ENCODE measurements at places on chromosomes 2 and 18. TPM values are rescaled to one million over a fixed set of nuclear protein-coding genes. Genes with fewer than 3 reads are reported as not detected.

The BCS1L gene
- total RNA-seq, result 54.9 TPM

The UGT1A8 gene
- total RNA-seq, result not detected

The L3MBTL4 gene
- total RNA-seq, result not detected

The CRYGC gene
- not detected for total RNA-seq

The KCNE4 gene
- not detected for total RNA-seq

The RFTN2 gene
- total RNA-seq, result not detected

The SERPINB4 gene
- not detected for total RNA-seq

The PROKR1 gene
- total RNA-seq, result not detected

The SLC30A3 gene
- 71.6 TPM for total RNA-seq

The TUBB8B gene
- not detected for total RNA-seq

The C2orf81 gene
- total RNA-seq, result 22.5 TPM

The ACTG2 gene
- not detected for total RNA-seq

The NBAS gene
- 24.4 TPM for total RNA-seq

The CXCR1 gene
- total RNA-seq, result not detected

The CRYGD gene
- total RNA-seq, result not detected

The MRPL53 gene
- 90.0 TPM for total RNA-seq

The CCL20 gene
- not detected for total RNA-seq

The LHCGR gene
- total RNA-seq, result not detected

The LDAH gene
- total RNA-seq, result 38.1 TPM

The GRHL1 gene
- 2.5 TPM for total RNA-seq

Measured in OCI-LY7 (cell line).